SW 1271 (cell line): ENCODE measurements at places on chromosomes 4 and X.
A peak's percentile ranks its signal among the peaks of the same experiment; 100 is the strongest.

- DNase-seq = no peak
Measured at GRCh38 chrX:54494989-54495813, 833 bp downstream of the FGD1 start.

DNA sequence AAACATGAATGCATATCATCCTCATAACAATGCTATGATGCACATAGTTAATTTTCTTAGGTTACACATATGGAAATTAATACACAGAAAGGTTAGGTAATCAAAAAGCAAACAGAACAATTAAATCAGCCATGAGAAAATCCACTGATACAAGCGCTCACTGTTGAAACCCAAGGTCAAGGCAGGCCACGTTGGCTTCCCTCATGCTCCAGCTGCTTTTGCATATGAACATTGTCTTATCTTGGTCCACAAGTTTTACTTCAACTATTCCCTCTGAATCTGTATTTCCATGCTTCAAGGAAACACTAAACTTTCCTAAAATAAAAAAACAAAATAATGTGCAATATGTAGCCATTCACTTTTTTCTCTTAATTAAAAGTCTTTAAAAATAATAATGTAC lies 34.5 kb upstream of the PLA2G12A start:
- no peak for DNase-seq

DNA sequence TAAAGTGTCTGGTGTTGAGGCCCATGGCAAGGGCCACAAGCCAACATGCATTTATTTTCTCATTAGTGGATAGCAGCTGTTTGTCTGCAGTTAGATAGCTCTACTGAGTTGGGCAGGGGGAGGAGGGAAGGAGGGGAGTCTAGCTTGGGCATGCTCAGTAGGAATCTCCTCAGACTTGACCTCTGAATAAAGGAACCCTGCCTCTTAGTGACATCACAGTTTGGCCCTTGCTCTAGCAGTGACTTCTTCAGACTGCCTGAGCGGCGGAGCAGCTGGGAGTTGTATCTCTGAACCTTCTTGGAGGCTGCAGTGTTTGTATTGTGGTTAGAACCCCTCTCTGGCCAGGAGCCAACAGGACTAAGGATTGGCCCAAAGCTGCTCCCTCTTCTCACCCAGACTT lies 57.4 kb downstream of the BCORL1 start:
- DNase-seq = no peak

DNA sequence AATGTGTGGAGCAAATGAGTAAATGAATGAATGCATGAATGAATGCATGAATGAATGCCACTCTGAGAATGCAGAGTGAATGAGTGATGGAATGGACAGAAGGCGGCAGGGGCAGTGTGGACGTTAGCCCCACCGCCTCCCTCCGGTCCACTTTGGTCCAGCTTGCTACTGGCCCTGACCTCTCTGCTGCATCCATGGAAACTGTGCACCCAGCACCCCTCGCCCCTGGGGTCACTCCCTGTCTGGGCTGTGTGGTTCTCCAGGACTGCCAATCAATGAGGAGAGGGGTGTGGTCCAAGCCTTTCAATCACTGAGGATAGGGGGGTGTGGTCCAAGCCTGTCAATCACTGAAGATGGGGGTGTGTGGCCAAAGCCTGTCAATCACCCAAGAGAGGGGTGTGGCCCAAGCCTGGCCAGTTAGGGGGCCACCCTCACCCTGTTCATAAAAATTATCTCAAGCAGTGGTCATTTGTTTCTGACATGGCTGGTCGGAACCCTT lies 39.2 kb upstream of the ASMTL start:
- DNase-seq = no peak

GRCh38 chrX:15043538-15043937 lies 170.3 kb downstream of the MOSPD2 start:
- DNase-seq = no peak

DNA sequence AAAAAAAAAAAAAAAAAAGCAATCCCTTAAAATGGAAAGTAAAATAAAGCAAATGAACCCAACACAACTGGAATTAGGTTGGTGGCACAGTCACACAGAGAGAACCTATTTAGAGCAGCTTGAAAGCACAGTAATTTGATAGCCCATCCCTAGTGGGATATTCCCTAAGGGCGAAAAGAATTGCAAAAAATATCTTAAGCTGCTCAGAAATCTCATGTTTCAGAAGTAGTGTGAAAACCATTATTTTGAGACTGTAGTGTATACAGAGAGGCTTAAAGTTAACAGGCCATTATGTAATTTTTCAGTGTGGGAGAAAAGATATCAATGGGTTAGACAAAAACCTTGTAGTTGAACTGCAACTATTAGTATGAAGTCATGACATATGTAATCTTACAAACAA lies 40.0 kb upstream of the DHX15 start:
- no peak for DNase-seq

DNA sequence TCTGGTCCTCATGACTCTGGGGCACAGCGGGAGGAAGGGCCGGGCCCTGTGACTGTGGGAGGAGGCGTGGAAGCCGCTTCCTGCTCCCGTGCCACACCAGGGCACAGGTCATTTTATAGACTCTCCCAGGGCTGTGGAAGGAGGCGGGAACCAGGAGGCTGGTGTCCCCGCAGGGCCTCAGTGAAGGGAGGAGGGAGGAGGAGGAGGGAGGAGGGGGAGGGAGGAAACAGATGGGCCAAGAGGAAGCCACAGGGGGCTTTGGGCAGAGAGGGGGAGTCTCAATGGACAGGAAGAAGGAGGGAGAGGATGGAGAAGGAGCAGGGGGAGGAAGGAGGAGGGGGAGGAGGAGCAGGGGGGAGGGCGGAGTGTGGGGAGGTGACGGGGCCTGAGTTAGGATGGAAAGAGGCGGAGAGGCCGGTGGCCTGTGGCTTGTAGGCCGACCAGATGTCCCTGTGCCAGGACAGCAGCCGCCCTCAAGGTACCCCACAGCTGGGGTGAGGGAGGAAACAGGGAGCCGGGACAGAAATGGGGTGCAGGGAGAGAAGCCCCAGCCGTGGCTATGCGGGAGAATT lies 6.2 kb upstream of the PLCXD1 start:
- DNase-seq = no peak

DNA sequence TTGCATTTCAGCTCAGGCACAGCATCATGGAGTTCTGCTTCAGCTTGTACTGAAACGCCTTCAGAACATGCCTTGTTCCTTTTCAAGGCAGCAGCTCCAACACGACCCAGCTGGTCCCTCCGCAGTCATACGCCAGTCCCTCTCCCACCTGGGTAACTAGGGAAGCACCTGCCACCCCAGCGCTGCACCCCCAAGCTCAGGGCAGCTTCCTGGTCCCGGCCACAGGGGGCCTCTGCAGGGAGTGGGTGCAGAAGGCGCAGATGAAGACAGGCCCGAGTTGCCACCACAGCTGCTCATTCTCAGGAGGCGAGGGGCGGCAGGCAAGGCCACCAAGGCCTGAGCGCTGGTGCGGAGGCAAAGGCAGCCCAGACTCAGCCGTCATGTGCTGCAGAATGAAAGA lies 21.8 kb downstream of the WDR1 start:
- no peak for DNase-seq

DNA sequence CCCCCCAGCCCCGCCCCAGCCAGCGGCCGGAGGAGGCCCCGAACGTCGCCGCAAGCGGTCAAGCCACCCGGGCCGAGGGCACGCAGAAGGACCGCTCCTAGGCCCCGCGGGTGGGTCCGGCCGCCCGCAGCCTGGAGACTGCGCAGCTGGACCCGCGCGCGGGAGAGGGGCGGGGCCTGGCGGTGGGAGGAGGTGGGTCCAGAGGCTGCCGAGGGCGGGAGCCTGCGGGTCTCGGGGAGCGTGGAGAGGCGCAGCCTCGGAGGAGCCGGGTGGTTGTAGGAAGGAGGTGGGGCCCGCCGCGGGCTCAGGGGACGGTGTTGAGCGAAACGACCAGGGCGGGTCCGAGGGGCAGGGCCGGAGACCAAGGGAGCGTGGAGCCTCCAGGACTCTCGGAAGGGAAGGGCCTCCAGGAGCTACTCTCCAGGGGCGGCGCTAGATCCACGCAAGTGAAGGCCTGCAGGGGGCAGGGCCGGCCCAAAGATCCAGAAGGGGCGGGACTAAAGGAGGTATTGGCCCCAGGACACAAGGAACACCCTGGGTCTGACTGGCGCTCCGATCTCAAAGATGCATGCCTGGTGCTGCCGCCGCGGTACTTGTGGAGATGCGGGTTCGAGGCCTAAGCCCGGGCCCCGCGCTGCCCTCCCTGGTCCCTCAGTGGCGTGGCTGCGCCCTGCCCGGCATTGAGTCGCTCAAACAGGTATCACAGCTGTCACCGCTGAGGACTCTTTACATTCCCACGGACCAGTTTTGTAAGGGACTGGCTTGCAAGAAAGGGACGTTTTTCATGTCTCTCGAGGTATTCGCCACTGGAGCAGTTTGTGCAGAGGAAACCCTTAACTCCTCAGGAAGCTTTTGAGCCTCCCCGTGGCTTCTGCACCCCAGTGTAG lies 5.9 kb downstream of the TIMM17B start:
- DNase-seq = peak; percentile 70

DNA sequence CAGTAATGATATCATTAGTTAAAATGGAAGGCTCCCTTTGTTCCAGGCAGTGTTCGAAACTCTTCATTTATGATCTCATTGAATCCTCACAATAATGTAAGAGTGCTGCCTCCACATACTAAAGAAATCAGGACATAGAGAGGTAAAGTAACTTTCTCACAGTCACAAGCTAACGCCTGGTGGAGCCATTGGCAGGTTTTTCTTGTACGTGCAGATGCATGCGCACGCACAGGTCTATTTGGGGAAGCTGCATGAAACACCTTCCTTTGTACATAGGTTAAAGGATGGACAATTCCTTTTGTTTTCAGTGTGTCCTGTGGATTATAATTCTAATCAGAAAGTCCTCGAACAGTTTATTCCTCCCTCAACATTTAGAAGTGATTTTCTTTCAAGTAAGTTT lies 176.2 kb downstream of the RAPGEF2 start:
- no peak for DNase-seq

DNA sequence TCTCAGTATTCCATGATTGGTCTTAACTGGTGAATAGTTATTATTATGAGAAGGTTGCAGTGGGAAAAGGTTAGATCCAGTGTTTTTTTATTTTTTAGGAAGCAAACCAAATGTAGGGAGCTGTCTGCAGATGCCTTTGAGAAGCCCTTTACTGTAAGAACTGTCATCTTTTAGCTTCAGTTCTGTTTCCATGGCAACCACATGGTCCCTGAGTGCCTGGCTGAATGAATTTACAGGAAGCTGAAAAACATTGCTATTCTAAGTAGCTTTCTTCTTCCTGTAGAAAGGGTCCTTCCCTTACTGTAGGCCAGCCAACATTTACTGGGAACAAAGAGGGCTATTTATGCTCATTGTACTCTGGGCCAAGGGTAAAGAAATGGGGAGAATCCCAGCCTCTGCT lies 103.3 kb downstream of the DCLK2 start:
- DNase-seq = no peak

DNA sequence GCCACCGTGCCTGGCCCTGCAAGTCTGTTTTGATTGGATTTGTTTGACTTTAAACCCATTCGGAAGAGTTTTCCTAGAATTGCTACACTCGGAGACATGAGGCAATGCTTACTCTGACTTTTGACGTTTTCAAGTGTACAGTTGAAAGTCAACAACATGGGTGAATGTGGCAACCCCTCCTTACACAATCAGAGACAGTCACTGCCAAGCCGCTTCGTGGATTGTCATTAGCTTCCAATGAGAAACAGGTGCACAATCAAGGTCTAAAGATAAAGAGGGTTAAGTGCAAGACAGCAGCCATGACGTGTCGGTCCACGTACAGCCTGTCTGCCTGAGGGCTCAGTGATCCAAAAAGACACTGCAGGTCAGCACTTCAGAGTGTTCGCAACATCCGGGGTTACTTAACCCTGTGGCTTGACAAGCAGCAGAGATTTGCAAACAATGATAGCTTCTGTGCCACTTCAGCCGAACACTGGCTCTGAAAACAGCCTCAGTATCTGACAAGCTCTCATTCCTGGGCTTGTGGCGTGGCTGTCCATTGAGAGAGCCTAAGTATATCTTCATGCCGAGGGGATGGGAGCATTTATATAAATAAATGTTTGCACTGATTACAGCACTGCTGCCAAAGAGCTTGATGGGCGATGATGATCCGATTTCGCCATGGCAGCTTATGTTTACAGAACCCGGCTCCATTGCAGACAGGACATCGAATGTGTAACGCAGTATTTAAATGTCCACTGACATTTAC lies 180.0 kb downstream of the DHRSX start:
- no peak for DNase-seq

GRCh38 chr4:123364906-123365305 lies 31.7 kb upstream of the SPRY1 start:
- no peak for DNase-seq

- no peak for DNase-seq
Measured at GRCh38 chrX:152136312-152136711, 2.1 kb downstream of the MAGEA10 start.

- no peak for DNase-seq
Measured at GRCh38 chr4:127188847-127189246, 443.9 kb upstream of the INTU start.

- DNase-seq = no peak
Measured at GRCh38 chr4:12458621-12459020, 1025.5 kb downstream of the RAB28 start.

- no peak for DNase-seq
Measured at GRCh38 chr4:6288342-6288741, 18.7 kb downstream of the WFS1 start.

DNA sequence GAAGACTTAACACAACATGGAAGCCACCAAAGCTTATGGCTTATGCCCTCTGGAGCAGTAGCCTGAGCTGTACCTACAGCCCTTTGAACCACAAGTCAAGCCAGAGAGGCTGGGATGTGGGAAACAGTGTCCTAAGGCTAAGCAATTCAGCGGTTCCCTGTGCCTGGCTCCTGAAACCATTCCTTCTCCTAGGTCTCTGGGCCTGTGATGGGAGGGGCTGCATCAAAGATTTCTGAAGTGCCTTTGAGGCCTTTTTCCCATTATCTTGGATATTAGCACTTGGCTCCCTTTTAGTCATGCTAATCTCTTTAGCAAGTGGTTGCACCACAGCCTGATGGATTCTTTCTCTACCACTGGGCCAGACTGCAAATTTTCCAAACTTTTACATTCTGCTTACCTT lies 140.5 kb upstream of the NUDT10 start:
- no peak for DNase-seq

DNA sequence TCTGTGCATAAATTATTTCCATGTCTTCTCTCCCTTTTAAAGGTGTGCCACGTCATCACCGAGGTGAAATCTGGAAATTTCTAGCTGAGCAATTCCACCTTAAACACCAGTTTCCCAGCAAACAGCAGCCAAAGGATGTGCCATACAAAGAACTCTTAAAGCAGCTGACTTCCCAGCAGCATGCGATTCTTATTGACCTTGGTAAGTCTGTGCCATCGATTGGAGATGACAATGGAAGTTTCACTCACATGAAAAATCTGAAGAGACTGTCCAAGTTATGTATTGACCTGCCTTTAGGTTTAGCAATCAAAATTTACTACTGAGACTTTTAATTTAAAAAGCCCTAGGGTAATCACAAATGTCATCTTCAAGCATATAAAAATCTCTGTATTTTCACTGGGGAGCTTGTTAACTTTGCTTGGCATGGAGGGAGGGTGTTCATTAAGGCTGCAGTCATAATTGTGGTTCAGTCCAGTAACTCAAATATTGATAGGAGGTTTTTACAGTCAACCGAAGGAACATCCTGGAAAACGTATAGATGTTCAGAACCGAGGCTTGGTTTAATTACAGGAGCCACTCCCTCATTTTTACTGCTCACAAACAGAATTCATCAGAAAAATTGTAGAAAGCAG lies 142.9 kb downstream of the PTTG2 start:
- no peak for DNase-seq

GRCh38 chrX:131675596-131676194 lies 131.8 kb downstream of the OR13H1 start:
- DNase-seq = peak; percentile 2

- DNase-seq = peak; percentile 20
Measured at GRCh38 chrX:46758956-46759644, at the start of gene SLC9A7. TSS of gene SLC9A7 (minus strand) at chrX:46759118. CDS start at chrX:46759029, 89 bp downstream.
